Muscle of back (tissue), 13 donors: ENCODE measurements at places on chromosomes 5 and 9. TPM values are rescaled to one million over a fixed set of nuclear protein-coding genes. Genes with fewer than 3 reads are reported as not detected.

- DNase-seq = no peak
These were observed 20.4 kb downstream of the FOXE1 start for GRCh38 chr9:97873425-97873824.

DNA sequence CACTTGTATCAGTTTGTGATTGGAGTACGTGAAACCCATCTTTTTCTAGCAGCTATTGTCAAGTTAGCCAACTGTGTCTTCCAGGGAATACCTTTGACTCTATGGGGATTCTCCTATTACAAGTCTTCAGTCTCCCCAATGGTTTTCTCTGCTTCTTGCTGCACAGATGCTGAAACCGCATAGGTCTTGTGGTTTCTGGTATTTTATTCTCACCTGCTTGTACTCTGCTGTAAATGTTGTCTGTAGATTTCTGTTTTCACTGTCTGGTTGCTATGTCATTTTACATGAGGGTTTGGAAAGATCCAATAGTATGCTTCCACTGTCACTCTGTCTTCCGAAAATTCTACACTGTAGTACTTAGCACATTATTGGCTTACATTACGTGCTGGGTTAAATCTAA, 1196.9 kb upstream of the C9orf72 start:
- no peak for DNase-seq

C9orf50 gene
- polyA plus RNA-seq = not detected

- no peak for DNase-seq
These were observed 330.7 kb downstream of the PDE4D start for GRCh38 chr5:59562756-59563389.

DNA sequence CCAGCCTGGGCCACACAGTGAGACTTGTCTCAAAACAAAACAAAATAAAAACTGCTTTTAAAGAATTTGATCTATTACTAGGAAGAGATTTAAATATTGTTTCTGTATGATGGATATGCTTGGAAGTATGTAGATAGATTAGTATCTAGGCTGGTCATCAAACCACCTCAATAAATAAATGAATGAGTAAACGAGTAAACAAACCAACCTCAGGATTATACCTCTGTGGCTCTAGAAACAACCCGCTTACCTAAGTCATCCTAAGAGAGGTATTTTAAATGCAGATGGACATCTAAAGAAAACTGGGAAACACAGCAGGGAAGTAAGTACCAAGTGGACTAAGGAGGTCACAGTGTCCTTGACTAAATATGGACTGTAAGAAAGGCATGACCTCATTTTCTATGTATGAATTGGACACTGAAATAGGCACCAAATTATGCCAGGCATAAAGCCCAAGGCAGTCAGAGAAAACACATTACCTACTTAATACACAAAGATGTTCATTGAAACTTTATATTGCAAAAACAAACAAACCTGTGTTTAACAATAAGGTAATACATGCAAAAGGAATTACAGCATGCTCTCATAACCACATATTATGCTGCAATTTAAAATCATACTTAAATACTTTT, 7.3 kb downstream of the ANKH start:
- no peak for DNase-seq

- DNase-seq = peak; percentile 41
These were observed 260.7 kb downstream of the NR3C1 start for GRCh38 chr5:143142596-143143435.

- peak; percentile 30 for DNase-seq
These were observed 409.6 kb upstream of the MPDZ start for GRCh38 chr9:13688990-13689600.

SHOC1 gene
- 0.16 TPM for polyA plus RNA-seq

DNA sequence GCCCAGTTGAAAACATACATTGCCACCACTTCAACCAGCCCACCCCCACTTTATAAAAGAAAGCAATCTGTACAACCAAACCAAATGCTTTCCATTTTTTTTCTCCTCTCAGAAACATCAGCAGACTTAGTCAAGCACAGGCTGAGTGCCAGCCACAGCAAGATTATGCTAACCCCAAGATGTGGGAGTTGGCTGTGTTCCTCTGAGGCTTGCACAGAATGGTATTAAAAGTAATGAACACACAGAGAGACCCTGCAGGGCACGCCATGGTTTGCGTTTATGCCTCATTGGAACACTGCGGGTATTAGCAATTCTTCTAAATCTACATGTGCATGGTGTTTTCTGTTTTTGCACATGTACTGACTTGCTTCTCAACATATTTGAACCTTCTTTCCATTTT, 419.9 kb upstream of the GRAMD2B start:
- DNase-seq = peak; percentile 8
